ENCODE measurements at places on chromosomes 4 and X. TPM values are rescaled to one million over a fixed set of nuclear protein-coding genes. Genes with fewer than 3 reads are reported as not detected.

DNA sequence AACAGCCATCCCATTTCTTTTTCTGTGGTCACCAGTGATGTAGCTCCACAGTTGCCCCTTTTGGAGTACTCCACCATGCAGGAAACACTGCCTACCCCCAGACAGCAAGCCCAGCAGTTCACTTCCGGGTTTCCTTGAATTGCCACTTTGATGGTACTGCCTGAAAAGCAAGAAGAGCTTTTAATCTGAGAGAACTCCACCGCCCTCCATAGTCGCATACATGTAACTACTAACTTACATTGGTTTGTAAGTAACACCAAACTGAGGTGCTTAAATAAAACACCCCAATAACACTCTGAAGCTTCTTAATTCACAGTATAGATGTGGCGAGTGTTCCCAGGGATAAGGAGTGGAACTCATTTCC, 53.6 kb upstream of the HPSE start:
- DNase-seq = peak; percentile 23

DNA sequence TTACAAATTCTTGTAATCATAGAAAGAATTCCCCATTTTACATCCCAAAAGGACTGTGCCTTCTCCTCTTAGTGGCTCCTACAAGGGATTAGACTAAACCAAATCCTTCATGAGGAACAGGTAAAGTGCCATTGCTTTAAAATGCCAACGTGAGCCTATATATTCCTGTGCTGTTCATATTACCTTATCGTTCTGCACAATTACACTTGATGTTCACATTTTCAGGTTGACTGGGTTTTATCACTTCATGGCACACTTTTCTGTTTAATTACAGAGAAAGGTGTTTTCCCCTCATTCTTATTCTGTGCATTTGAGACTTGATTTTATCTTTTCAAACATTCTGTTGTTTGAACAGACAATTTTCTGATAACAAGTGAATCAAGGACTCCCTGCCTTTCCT, 645.6 kb upstream of the FTHL17 start:
- DNase-seq = no peak

Gene ADRA2C
- under 0.01 TPM for total RNA-seq

DNA sequence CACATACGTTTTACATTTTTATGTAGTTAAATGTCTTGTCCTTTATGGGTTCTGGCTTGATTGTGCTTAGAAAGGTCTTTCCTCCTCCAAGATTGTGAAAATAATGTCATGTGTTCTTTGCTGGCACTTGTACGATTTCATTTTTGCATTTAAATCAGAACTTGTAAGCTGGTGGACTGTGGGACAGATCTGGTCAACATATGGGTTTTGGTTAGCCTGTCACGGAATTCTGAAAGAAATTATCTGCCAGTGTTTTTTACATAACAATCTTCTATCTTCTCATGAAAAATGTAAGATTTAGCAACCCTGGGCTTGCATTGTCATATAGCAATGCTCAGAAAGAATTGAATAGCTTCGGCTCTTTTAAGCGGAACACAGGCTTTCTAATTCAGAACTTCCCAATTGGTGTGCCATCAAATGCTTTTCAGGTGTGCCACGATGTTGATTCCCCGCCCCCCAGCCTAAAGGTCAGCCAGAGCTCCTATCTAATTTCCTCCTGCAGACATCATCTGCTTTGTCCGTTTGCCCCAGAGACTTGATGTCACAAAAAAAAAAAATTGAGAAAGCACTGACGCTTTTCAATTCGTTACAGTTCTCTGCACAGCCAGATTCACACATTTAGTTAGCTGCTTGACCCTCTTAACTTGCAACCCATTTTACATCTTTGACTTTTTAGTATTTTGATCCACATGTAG, 16.2 kb downstream of the AFF1 start:
- DNase-seq = no peak

Gene GRIA3
- total RNA-seq = not detected

- peak; percentile 56 for DNase-seq
Observed at GRCh38 chr4:31370866-31371465, 650.8 kb downstream of the PCDH7 start.

Measured in lung microvascular endothelial cell (primary cell).